ENCODE measurements at places on chromosomes 12 and 14. TPM values are rescaled to one million over a fixed set of nuclear protein-coding genes. Genes with fewer than 3 reads are reported as not detected.

Gene OAS2
- total RNA-seq: 4.9 TPM

Gene AICDA
- 0.10 TPM for total RNA-seq

DNA sequence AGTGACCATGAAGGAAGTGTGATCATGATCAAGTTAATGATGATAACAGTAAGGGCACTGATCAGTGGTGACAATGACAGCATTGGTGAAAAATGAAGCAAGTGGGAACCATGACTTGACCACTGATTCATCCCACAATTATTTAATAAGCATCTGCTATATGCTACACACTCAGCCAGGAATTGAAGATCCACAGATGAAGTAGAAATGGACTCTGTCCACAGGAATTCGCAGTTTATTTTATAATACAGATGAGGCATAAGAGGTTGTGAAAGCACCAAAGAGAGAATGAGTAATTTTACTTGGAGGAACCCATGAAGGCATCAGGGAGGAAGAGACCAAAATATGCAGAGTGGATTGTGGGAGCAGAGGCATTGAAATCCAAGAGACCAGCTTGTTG lies 33.8 kb upstream of the SMUG1 start:
- peaks cover 6% of the 10 kb centered on the region for H3K4me1 ChIP-seq
- H3K27me3 ChIP-seq: no peaks in the 10 kb centered on the region
- DNase-seq: no peak
- H3K36me3 ChIP-seq: no peaks in the 10 kb centered on the region
- no peak overlapping the region for H3K27ac ChIP-seq

Gene ALDH1L2
- 9.5 TPM for total RNA-seq

DNA sequence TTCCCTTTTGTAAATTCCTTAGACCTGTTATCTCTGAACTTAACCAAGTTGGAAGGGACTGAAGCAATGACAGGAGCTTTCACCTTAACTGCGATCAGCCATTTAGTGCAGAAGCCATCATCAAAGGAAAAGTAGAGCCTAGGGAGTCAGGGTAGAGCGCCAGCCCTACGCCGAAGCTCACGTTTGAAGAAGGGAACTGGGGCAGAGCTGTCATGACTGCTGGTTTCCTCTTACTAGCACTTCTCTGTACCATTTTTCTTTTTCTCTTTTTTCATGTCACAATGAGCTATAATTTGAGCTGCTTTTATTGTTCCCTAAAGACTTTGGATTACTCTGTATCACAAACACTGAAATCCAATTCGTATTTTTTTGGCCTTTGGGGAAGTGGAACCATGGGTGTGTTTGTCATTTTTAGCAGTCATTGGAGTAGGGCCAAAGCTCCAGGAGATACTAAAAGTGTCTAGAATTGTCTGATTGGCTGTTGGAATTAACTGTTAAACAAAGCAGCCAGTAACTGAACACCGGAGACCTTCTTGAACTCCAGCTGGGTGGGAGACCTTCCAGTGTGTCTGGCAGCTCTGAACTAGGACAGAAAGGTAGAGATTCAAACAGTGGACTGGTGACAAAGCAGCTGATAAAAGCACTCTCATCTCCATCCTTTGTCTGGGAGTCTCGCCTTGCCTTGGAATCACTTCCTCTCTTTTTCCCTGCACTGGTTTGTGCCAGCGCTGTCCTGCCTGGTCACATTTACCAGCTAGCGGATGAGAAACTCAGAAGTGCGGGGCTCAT lies 9.1 kb downstream of the MTRFR start:
- H3K4me3 ChIP-seq: no peak overlapping the region
- no peaks in the 10 kb centered on the region for H3K27me3 ChIP-seq
- peak overlapping the region; percentile 18 for H3K27ac ChIP-seq
- H3K4me1 ChIP-seq: no peaks in the 10 kb centered on the region

DNA sequence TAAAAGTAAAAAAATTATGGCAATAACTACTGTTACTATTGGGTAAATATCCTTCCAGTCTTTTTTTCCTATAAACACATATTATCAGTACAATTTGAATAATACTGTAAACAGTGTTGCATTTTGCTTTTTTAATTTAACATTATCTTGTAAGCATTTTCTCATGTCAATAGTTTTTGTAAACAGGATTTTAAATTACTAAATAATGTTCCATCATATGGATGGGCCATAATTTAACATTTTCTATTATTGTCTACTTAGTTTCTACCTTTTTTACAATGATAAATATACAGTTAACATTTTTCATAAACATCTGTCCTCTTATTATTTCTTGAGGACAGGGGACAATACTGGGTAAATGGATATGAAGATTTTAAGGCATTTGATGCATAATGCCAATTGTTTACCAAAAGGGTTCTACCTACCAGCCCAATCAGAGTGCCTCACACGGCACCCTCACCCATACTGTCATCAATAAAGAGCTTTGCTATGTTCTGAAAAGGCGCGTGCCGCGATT lies 759 bp upstream of the ACVR1B start:
- no peaks in the 10 kb centered on the region for H3K36me3 ChIP-seq
- H3K27ac ChIP-seq: peak overlapping the region; percentile 53
- H3K27me3 ChIP-seq: no peaks in the 10 kb centered on the region
- peak overlapping the region; percentile 77 for H3K4me3 ChIP-seq
- DNase-seq: no peak

Gene SAMD15
- total RNA-seq: 10.3 TPM

Gene ESPL1
- total RNA-seq: 3.0 TPM

Data from spinal cord (tissue), 10 donors.